ENCODE measurements at places on chromosomes 7 and 10.

DNA sequence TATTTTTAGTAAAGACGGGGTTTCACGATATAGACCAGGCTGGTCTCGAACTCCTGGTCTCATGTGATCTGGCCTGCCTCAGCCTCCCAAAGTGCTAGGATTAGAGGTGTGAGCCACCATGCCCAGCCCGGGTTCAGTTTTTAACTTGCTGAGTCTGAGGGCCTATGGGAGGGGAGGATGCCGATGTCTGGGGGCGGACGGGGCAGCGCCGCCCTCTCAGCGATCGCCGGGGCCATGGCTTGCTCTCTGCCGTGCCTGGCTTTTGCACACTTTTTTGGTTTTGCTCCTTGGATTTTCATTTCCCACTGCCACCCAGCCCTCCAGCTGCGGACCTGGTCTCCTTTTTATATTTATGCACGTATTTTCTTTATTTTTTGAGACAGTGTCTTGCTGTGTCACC is 15.2 kb upstream of the COL26A1 start:
- DNase-seq, result no peak

DNA sequence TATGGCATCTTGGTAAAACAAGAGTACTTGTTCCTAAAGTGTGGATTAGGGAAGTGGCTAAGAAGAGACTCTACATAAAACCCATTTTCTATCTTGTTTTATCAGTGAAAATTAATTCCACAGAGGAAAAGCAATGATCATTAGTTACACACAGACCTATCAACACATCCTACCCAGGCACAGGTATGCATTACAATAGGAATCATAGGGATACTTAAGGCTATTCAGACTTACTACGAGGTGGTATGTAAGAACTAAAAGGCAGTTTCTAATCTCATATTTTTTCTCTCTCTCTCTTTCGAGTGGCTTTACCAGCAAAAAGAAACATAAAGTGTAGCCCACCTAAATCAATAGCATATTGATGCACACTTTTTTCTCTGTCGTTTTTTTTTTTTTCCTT is 166.3 kb upstream of the FEZF1 start:
- no peak for DNase-seq

GRCh38 chr7:1916601-1916970 is 246.5 kb downstream of the ELFN1 start:
- no peak for DNase-seq

DNA sequence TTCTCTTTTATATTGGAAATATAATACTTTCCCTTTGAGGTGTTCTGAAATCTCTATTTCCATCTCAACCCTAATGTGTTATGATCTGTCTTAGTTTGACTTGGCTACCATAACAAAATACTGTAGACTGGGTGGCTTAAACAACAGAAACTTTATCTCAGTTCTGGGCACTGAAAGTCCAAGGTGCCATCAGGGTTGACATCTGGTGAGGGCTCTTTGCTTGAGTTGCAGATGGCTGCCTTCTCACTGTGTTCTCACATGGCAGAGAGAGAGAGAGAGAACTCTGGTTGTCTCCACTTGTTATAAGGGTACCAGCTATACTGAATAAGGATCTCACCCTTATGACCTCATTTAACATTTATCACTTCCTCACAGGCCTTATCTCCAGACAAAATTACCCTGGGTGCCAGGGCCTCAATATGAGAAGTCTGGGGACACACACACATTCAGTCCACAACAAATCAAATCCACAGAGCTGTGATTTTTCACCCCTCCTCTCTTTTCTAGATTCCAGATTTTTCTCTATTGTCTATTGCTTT is 104.5 kb downstream of the SRI start:
- no peak for DNase-seq

GRCh38 chr7:42766782-42767423 is 145.0 kb downstream of the C7orf25 start:
- no peak for DNase-seq

DNA sequence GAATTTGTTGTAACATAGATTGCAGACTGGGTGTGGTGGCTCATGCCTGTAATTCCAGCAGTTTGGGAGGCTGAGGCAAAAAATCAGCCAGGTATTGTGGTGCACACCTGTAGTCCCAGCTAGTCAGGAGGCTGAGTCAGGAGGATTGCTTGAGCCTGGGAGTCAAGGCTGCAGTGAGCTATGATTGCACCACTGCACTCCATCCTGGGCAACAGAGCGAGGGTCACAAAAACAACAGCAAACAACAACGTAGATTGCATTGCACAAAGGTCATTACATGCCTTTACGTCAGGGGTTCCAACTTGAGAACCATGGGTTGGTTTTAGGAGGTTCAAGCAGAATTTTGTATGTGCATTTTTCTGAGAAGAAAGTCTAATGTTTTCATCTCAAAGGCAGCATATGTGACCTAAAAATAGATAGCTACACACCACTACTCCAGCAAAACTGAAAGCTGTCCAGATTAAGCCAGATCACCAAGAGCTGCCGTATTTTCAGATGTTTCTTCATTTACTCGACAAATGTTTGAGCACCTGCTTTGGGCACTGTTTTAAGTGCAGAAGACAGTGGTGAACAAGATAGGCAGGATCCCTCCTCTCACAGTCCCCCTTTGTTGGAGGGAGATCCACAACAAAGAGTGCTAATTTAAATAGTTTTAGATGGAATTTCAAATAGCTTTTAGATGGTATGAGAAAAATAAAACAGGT is 28.3 kb upstream of the CYP26C1 start:
- no peak for DNase-seq

DNA sequence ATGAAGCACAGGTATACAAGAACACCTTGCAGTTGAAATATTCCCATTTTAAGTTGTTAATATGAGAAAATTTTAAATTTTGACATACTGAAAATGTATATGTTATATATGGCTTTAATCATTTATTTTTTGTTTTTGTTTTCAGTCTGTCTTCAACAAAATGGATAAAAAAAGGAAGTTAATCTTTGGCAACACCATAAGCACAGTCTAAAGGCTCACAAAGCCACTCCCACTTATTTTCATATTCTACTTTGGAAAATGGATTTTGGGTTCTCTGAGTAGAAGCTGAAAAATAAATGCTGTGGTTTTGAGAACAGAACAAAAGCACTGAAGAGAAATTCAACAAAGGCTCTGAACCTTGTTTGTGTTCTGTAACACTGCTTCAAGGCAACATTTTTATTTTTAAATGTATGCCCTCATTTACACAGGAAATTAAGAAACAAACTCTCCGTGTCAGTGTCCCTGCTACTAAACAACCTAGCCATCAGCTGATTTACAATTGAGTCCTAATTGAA is 81.3 kb upstream of the LRRN3 start:
- no peak for DNase-seq

DNA sequence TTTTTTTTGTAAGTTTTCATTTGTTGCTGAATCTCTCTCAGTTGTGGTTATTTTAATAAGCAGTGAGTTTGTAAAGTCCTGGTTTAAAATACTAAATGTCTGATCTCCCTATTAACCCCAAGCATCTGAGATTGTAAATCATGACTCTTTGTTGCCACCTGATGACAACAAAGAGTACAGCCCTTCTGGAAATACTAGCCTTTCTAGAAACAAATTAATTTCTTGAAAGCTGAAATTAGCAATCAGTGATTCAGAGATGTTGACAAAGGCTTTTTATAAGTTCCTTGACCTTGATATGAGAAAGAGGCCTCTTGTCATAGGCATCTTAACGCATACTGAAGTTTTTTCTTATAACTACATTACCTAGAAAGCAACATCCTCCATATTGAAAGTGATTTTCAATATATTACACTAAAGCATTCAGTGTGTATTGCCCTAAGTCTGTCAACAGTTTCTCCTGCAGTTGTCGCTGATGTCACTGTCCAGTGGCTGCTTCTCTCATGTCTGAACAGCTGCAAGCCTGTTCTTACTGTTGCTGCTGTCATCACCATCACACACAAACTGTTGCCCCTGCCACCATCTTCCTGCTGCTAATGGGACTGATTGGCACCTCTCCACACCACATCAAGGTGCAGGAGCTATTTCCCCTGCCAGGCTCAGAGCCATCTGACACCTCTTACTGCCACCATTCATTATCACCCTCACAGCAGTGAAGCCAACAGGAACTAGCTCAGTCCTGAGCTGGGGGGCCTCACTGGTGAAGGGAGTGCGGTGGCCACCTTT is 95.1 kb upstream of the LRGUK start:
- peak; percentile 12 for DNase-seq

GRCh38 chr7:30703756-30704155 is 21.5 kb upstream of the CRHR2 start:
- no peak for DNase-seq

GRCh38 chr10:2471811-2472210 is 595.5 kb upstream of the PFKP start:
- no peak for DNase-seq

DNA sequence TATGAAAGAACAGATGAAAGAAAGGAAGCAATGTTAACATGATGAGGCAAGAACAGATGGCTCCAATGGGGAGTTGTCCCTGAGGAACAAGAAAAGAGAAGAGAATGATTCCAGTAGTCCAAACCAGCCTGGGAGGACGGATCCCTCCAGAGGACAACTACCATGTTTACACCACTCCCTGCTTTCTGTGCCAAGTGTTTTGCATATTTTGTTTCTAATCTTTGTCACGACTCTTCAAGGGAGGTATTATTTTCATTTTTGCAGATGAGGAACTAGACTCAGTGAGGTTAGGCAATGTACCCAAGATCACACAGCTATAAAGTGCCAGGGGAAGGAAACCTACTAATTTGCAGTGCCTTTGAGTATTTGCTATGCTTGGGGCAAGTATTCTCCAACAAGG is 116.2 kb downstream of the PARP12 start:
- no peak for DNase-seq

- no peak for DNase-seq
These were observed 4.6 kb upstream of the SERPINE1 start for GRCh38 chr7:101121991-101122932.

GRCh38 chr7:106094780-106095179 is 17.3 kb downstream of the SYPL1 start:
- no peak for DNase-seq

GRCh38 chr10:18157881-18158280 is 17.7 kb downstream of the CACNB2 start:
- DNase-seq, result no peak

- no peak for DNase-seq
These were observed 445 bp downstream of the SSBP1 start for GRCh38 chr7:141738592-141739013.

- no peak for DNase-seq
These were observed 161.4 kb downstream of the GFRA1 start for GRCh38 chr10:116111483-116112095.

- DNase-seq, result no peak
These were observed 53.6 kb downstream of the ENTPD1 start for GRCh38 chr10:95809370-95810197.

- no peak for DNase-seq
These were observed 167.6 kb downstream of the OTUD1 start for GRCh38 chr10:23606456-23606855.

GRCh38 chr7:133796782-133797745 is 330.1 kb upstream of the LRGUK start:
- no peak for DNase-seq

GRCh38 chr10:31721096-31721495 is 207.5 kb downstream of the ARHGAP12 start:
- no peak for DNase-seq

GRCh38 chr7:93015779-93016481 is 101.8 kb downstream of the SAMD9 start:
- DNase-seq, result no peak

- DNase-seq, result no peak
These were observed 442.4 kb downstream of the GALNT17 start for GRCh38 chr7:71574153-71574860.

DNA sequence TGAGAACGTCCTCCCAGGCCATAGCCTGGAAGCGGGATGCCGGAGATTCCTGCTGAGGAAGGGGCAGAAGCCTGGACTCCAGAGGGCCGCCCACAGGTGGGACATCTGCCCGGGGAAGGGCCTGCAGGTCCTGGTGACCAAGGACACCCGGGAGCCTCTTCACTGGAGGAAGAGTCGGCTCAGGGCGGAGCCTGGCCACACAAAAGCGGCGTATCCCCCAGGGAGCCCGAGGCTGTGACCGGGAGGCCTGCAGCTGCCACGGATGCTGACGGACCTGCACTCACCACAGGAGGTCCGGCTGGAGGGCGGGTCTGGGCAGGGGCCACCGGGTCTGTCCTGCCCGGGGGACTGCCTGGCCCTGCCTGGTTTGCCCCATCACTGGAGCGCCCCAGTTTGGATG is 15.5 kb upstream of the ADGRA1 start:
- DNase-seq, result no peak

DNA sequence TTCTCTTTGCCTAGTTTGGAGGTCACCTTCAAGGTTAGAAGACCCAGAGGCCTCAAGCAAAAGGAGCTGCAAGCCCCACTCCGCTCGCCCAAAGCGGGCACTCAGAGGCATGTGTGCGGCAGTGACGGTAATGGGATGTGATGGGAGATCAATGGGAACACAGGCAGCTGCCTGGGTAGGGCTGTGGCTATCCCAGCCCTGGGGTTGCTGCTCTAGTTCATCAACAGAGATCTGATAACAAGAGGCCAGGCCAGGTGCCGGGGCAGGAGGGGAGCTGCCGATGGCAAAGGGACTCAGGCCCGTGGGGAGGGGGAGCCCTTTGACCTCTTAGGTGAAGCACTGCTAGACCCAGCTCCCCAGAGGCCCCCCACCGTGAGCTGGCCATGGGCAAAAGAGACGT is 52.0 kb upstream of the GNA12 start:
- DNase-seq, result no peak

GRCh38 chr7:44978511-44979366 is at the start of gene MYO1G:
Gene MYO1G (minus strand): TSS chr7:44979015. CDS start chr7:44978961, 54 bp downstream.
- peak; percentile 90 for DNase-seq

GRCh38 chr10:112022196-112022595 is 161.4 kb downstream of the GPAM start:
- no peak for DNase-seq

DNA sequence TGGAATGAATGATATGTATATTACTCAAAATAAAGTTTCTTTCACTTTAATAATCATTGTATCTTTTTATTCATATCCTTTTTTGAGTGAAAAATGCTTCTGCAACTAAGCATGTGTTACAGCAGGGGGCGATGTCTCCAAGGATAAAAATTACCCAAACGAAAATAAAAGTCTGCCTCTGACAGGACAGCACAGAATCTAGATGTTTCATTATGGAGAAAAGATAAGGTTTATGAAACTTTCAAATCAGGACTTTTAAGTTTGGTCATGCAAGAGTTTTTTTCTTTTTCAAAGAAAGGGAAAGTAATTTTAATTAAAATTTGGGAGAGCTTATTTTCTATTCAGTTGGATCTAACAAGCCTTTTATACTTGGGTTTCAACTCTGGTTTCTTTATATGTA is 48.4 kb downstream of the TES start:
- DNase-seq, result peak; percentile 8

DNA sequence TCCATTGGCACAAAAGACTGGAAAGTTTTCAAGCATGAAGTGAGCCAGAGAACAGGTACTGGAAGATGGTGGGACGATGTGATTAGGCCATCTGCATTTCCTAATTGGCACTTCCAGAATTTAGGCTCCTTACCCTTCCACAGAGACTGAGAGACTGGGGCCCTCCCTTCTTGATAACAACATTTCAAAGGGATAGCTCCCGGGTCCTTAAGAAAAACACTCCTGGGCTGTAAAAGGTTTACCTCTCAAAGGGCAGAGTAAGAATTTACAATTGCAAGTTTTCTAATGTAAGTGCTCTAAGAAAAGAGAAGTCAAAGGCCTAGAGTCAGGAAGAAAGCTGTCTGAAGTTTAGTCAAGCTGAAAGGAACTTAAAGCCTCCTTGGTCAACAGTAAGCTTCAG is 559.5 kb upstream of the C7orf33 start:
- no peak for DNase-seq
